GM23248 (cell line): ENCODE measurements at places on chromosomes 4 and X. TPM values are rescaled to one million over a fixed set of nuclear protein-coding genes. Genes with fewer than 3 reads are reported as not detected.

GRCh38 chrX:45794323-45794994, 593.8 kb upstream of the DIPK2B start:
- DNase-seq, result no peak

GRCh38 chr4:4981427-4981826, 37.8 kb downstream of the CYTL1 start:
- DNase-seq, result peak; percentile 88

DNA sequence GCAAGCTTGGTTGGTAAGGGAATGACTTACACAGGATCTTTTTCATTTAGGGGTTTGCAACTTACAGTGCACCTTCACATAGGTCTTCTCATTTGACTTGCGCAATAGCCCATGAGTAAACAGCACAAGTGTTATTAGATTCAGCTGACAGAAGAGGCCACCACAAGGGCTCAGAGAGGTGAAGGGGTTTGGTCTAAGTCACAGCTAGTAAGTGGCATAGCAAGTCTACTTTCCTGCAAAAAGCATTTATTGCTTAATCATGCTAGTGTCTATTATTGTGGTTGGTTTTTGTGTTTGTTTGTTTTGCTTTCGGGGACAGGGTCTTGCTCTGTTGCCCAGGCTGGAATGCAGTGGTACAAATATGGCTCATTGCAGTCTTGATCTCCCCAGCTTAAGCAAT, 83.3 kb downstream of the SPRY1 start:
- DNase-seq, result peak; percentile 12

- DNase-seq, result no peak
Observed at GRCh38 chr4:3016961-3017360, 53.6 kb downstream of the GRK4 start.

- DNase-seq, result peak; percentile 71
Observed at GRCh38 chrX:153521034-153521433, 3.6 kb downstream of the ATP2B3 start.

GRCh38 chr4:70994069-70994366, 569 bp downstream of the DCK start:
- DNase-seq, result no peak

DNA sequence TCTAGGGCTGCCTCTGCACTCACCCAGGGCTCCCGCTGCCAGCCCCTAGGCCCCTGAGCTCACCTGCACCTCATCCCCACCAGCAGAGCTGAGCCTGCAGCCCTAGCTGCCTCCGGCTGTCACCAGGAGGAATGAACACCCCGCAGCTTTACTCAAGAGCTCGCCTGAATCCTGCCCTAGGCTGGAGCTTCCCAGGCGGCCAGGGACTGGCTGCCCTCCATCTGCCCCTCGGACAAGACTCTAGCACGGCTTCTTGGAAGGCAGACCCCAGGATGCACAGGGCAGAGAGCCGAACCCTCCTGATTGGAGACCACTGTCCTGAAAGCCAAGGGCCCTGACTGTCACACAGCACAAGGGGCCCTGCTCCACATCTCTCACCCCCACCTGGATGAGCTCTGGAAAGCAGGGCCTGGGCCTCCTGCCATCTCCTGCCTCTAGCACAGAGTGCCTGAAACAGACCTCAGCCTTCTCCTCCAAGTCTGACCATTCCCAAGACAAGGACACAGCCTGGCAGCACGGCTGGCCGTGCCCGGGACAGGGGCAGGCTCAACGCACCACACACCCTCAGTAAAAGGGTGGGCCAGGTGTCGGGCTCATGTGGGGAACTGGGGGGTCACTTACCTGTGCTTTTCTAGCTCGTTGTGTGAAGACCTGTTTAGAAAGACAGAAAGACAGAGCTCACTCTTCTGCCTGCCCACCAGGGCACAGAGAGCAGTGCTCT, 4.4 kb downstream of the MXD4 start:
- no peak for DNase-seq

DNA sequence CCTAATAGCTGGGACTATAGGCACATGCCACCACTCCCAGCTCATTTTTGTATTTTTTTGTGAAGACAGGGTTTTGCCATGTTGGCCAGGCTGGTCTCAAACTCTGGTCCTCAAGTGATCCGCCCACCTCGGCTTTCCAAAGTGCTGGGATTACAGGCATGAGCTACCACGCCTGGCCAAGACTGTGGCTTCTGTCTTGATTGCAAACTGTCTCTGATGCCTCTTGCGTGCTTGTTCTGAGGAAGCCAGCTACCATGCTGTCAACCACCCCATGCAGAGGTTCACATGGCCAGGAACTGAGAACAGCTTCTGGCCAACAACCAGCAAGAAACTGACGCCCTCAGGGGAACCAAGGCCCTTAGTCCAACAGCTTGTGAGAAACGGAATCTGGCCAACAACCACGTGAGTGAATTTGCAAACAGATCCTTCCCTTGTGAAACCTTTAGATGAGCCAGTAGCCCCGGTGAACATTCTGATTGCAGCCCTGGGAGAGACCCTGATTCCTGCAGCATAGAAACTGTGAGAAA, 71.2 kb downstream of the SUPT20HL2 start:
- peak; percentile 77 for DNase-seq

GRCh38 chr4:80142394-80143306, 54.7 kb upstream of the PRDM8 start:
- peak; percentile 42 for DNase-seq

- DNase-seq, result peak; percentile 0
Observed at GRCh38 chrX:128518508-128518907, 466.3 kb upstream of the ACTRT1 start.

DNA sequence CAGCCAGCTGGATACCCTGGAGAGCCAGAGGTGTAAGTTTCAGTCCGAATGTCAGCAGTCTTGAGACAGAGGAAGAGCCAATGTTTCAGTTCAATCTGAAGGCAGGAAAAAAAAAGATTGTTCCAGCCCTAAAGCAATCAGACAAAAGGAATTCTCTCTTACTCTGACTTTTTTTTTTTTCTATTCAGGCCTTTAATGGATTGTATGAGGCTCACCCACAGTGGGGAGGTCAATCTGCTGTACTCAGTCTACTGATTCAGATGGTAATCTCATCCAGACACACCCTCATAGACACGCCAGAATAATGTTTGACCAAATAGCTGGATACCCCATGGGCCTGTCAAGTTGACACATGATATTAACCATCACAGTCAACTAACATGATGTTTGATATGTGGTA, 51.9 kb downstream of the TEX13A start:
- no peak for DNase-seq

DNA sequence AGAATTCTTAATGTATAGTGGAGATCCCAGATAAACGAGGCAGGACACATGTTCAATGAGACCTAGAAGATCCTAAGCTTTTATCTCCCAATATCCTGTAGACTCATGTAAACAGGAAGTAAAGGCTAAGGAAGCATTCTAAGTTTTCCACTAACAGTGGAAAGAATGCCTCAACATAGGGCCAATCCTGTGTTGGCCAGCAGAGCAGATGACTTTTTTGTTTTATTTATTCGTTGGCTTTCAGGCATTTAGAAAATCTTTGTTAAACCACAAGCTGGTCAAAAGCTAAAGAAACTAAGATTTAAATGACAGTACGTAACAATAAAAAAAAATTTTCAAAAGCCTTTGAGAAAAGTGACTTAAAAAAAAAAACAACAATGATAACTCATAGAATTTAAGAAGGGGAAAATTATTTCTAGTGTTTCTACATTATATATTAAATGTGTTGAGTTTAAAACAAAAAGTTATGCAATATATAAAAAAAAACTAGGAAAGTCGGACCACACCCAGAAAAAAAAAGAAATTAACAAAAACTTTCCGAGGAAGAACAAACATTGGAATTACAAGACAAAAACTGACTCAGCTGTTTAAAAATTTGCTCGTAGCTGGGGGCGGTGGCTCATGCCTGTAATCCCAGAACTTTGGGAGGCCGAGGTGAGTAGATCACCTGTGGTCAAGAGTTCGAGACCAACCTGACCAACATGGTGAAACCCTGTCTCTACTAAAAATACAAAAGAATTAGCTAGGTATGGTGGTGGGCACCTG, 759.3 kb downstream of the FSTL5 start:
- no peak for DNase-seq

DNA sequence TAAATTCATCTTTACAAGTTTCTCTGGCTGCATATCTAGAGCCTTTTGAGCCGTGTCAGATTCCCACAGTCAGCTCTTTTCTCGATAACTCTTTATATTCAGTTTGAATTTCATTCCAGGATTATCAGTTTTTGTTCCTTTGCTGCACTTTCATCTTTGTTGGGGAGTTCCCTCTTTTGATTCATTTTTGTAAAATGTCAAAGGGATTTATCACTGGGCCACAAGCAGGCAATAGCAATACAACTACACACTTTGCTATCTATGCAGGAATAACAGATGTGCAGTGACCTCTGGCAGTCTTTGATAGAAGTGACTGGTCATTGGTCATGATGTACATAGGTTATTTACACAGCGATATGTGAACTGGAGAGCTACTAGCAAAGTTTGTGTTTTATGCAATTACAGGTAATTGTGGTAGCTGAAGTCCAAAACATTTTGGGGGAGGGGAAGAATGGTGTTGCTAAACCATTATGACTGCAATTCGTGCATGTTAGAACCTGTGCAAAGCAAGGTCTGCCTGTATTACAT, 43.8 kb downstream of the HPGDS start:
- DNase-seq, result no peak

DNA sequence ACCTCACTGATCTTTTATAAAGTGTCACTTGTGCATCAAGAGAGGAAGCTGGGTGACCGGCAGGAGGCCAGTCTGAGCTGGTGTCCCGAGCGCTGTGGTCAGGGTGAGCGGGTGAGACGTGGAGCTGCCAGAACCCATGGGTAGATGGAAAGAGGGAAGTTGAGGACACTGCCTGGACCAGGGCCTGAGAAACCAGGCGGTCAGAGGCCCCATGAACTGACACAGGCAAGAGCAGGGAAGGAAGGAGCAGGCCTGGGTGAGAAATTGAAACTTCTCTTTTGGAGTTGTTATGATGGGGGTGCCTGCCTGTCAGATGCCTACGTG, 192.6 kb downstream of the AFAP1 start:
- no peak for DNase-seq

DNA sequence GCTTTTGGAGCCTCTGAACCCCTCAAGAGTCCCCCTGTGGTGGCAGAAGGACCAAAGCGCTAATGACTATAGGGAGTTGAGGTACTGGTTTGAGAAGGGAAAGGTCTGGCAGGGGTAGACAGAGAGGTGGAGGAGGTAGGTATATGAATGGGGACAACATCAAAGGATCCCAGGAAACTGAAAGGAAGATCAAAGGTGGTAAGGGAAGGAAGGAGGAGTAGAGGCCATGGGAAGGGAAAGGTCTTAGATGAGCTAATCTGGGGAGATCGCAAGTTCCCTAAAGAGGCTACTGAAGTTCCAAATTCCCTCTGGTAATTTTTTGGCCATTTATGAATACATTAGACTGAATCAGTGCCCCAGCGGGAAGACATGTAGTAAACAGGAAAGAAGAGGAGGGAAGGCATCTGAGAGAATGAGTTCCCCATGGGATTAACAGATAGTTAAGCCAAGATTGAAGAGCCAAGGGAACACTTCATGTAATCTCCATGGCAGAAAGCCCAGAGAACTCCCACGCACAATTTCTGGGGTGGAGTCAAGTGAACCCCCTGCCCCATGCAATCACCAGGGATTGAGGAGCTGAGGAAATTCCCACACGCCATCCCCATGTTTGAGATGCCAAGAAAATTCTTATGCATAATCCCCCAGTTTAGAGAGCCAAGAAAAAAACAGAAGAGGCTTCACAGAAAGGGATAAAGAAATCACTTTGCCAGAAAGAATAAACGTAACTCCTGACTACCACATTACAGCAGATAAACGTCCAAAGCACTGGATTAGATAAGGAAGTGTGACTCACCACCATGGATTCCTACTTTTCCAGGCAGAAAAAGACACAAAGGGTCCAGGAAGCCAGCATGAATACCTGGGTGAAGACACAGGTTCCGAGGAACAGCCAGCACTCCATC, 25.8 kb downstream of the ZNF630 start:
- DNase-seq, result peak; percentile 65

DNA sequence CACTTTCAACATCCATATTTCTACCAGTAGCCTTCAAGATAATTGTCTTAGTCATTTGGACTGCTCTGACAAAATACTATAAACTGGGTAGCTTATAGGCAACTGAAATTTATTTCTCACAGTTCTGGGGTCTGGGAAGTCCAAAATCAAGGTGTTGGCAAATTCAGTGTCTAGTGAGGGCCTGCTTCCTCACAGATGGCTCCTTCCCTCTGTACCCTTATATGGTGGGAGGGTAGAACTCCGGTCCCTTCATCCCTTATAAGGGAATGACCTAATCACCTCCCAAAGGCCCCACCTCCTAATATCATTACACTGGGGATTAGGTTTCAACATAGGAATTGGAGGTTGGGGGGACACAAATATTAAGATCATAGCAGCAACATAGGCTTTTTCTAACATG, 7.4 kb upstream of the TBC1D25 start:
- peak; percentile 40 for DNase-seq

DNA sequence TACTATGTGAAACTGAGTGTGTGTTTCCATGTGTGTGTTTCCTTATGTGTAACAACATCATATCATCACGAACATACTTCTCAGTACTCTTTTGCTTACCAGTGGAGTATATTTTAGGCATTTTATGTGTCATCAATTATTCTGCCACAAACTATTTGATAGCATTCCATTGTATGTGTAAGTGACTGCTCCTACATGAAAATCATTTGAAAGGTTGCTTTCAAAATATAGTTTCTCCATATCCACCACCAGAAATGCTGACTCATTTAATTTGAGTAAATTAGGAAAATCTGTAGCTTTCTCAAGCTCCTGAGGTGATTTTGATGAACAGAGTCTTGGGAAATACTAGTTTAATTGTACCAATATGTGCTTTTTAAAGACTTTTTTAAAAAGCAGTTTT, 376.2 kb downstream of the PCDH18 start:
- peak; percentile 91 for DNase-seq

DNA sequence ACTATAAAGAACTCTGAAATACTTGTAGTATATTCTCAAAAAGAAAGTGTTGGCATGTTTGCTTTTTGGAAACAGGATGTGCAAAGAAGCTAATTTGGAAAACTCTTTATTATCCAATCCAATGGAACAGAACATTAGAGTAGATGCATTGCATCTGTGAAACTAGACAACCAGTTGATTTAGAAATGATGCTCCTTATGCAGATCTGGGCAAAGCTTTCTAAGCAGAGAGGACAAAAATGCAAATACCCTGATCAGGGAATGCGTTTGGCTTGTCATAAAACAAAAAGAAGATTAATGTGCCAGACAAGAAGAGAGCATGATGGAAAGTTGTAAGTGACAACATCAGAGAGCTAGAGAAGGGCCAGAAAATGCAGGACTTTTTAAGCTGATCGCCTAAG, 142.3 kb downstream of the RCHY1 start:
- DNase-seq, result no peak

- no peak for DNase-seq
Observed at GRCh38 chr4:69532125-69532524, 36.4 kb upstream of the UGT2B4 start.

GRCh38 chr4:54089875-54090274, 10.1 kb upstream of the GSX2 start:
- no peak for DNase-seq

GRCh38 chr4:158025131-158025530, 147.7 kb downstream of the GASK1B start:
- peak; percentile 53 for DNase-seq

- DNase-seq, result peak; percentile 43
Observed at GRCh38 chrX:138890491-138890890, 179.0 kb upstream of the FGF13 start.

GRCh38 chr4:163603257-163603656, 108.8 kb downstream of the TMA16 start:
- DNase-seq, result no peak

GK2 gene
- total RNA-seq, result not detected in 2 replicates

TMEM156 gene
- not detected in 2 replicates for total RNA-seq

SPANXC gene
- not detected in 2 replicates for total RNA-seq

MND1 gene
- 1.2 and 4.2 TPM in 2 replicates for total RNA-seq

CLCN3 gene
- total RNA-seq, result 16.4 and 20.4 TPM in 2 replicates

RENBP gene
- total RNA-seq, result 0.11 TPM in 1 of 2 replicates, not detected in the other

ETNPPL gene
- not detected in 2 replicates for total RNA-seq

FAM200B gene
- total RNA-seq, result 32.9 and 33.2 TPM in 2 replicates

PLXNA3 gene
- 25.9 and 30.7 TPM in 2 replicates for total RNA-seq

SPACA5 gene
- total RNA-seq, result not detected in 2 replicates
